ENCODE measurements at places on chromosomes 2 and 18.

- DNase-seq: no peak
Measured at GRCh38 chr2:239012228-239012627, 164.3 kb downstream of the TWIST2 start.

- DNase-seq: no peak
Measured at GRCh38 chr18:33870059-33870458, 292.0 kb downstream of the ASXL3 start.

GRCh38 chr2:226447338-226448300 lies 352.0 kb downstream of the IRS1 start:
- peak; percentile 73 for DNase-seq

GRCh38 chr2:23753291-23754010 lies 173.5 kb downstream of the ATAD2B start:
- DNase-seq: peak; percentile 64

GRCh38 chr2:176826356-176826755 lies 386.2 kb upstream of the HNRNPA3 start:
- no peak for DNase-seq

DNA sequence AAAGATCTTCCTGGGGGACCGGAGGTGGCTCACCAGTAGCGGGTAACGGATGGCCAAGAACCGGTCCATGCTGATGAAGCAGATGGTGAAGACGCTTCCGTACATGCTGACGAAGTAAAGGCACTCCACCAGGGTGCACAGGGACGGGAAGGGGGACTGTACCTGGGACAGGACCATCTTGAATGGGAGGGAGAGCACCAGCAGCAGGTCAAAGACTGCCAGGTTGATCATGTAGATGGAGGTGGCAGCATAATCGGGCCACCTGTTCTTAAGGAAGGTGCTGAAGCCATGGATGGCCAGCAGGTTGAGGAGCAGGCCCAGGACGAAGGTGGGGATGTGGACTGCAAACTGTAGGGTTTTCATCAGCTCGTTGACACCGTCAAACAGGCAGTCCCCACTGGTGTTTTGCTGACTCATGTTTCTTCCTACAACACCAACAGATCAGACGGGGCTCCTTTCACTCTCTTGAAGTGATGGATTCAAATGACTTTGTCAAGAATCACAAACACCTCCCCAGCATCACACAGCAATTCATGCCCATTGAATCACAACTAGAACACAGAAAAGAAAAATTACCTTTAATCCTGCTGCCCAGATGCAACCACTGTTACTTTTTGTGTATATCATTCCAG lies 14.4 kb downstream of the GPR55 start:
- DNase-seq: no peak

DNA sequence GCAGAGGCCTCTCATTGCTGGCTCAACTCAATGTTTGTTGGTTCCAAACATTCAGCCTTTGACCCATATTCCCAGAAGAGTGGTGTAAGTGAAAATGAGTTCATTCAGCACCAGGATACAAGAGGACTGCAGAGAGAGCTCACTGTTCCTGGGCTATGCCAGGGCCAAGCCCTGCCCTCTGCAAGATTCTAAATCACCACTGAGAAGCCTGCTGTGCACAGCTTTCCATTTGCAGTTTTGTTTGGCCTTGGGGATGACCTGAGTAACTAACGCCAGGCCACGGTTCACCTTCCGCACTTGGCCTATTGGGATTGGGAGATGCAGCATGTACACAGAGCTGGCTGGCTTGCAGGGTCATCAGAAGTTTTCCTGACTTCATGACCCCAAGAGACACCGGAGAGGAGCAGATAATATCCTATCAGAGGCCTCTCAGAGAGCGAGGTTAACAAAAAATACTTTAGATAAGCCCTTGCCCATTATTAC lies 12.6 kb downstream of the GKN1 start:
- no peak for DNase-seq

DNA sequence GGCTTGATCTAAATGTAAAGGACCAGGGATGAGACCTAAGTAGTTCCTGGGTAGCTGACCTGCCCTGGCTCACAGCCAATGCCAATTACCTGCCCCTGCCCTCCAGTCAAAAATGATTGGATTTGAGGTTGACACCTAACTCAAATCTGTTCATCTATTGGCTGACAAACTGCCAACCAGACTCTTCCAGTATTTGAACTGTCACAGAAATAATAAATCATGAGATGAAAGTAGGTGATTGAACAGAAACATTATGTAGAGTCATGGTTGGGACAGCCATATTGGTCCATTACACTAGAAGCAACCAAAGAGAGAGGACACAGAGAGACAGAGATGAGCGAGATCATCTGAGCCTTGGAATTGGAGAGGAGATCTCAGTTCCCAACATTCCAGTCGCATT lies 109.1 kb downstream of the ATL2 start:
- DNase-seq: no peak

DNA sequence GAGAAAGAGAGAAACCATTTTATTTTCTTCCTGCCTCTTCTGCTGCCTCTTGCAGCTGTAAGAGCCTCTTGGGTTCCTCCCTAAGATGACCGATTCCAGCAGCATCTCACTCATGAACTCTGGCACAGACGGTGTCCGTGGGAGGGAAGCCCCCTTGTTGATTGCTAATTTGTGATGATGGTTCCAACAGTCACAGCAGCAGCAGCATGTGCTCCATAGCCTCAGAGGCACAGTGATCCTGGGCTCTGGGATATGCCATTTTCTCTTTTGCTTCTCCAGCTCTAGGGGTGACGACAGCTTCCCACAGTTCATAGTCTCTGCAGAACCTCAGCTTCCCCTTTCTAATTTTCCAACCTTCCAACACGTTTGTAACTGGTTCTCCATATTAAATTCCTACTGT lies 324.2 kb upstream of the HS6ST1 start:
- DNase-seq: no peak

- DNase-seq: peak; percentile 27
Measured at GRCh38 chr18:73900106-73900835, 247.4 kb downstream of the FBXO15 start.

DNA sequence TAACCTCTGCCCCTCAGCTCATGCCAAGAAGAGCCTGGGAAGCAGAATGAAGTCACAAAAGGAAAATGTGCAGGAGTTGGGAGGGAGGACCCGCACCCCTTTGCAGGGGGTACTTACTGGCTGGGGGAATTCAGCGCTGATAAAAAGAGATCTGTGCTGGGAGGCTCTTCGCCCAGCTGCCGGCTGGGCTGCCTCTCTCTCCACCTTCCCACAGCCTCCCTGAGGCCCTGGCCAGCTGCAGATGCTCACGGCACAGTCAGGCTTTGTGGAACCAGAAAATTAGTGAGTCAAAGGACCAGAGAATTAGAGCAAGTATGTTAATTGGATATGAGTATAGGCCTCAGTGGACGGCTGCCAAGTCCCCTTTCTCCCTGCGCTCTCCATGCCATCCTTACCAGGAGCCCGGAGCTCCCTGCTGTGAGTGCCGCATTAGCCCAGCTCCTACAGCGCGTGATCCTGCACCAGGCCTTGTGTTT lies 181.7 kb upstream of the SH3BP4 start:
- peak; percentile 75 for DNase-seq

Measured in M059J (cell line).